Glutamatergic neuron (in vitro differentiated cells): ENCODE measurements at places on chromosomes 12 and 14. TPM values are rescaled to one million over a fixed set of nuclear protein-coding genes. Genes with fewer than 3 reads are reported as not detected.
A peak's percentile ranks its signal among the peaks of the same experiment; 100 is the strongest.

DNA sequence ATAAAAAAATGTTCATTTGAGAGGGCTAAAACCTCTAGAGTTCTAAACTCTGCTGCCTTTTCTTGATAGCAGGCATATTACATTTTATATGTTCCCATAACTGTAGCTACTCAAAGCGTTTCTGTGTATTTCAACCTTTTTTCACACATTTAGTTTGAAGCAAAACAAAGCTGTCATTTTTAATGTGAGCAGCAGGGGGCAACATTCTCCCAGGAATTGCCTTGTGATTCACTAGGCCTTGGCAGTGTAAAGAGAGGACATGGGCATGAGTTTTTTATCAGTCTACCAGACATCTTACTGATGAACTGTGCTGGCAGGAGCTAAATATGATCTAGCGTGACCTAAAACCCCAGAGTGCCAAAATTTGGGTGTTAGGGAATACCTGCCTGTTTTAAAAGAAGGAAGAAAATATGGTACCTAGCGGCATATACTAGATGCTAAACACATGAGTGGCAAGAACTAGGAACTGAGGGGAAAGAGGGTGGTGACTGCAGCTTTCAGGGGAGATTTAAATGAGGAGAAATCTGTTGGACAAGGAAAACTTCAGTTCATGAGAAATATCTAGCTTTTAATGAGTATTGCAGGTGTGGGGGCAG, 65.3 kb downstream of the IFT43 start:
- DNase-seq = peak; percentile 52

DNA sequence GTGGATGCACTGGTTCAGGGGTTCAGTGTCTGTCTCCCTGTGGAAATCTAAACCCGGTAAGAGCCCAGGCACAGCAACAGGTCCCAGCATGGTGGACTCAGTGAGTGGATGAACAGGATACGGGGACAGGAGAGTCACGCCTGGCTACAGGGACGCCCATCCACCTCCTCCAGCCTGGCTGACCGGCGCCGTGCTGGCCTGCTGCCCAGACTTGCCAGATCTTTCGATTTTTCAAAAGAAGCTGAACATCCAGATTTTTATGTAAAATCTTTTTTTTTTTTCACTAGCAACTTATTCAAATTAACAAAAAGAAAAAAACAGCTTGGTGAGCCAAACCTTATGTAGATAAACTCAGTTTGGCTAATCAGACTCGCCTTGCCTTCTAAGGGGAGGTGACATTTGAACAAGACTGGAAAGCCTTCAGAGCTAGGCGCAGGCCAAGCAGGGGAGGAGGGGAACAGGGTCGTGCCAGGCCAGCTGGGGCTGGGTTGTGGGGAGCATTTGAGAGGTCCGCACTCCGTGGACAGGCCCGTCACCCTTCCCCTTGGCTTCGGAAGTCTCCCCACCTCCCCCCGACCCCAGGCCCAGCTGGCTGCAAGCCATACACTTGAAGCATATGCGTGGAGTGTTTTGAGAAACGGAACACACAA, 87.8 kb upstream of the NCOR2 start:
- DNase-seq = peak; percentile 49

DNA sequence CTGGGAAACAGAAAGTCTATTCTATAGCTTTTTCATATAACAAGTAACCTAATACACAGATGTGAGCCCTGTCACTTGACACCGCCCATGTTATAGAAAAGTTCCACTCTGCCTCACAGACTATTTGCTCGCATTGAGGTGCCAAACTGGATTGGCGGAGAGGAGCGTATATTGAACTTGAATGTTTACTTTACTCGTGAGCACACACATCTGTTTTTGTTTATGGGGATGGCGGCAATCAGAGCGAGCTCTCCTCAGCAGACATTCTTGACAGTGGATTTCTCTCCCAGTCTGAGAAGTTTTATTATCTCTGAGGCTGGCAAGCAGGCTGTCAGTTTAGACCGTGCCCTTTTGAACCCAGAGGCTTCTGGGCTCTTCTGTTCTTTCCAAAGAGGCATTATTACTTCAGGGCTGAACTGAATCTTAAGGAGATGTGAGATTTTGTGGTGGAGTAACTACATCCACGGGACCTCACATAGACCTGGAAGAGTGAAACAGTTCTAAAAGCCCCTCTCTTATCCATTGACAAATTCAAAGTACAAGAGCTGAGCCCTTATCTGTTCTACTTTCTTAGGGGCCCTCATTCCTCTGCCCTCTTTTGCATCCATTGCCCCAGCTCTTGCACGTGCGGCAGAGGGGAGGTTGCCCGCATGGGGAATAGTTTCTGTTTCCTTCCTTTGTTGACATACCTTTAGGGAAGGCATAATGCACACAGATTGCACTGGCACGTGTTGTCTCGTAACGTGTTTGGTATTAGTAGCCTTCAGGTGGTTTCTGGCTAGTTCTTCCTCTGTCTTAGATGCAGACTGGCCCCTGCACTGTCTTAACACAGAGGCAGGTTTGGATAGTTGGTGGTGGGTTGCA, 68.2 kb downstream of the DRAM1 start:
- DNase-seq = no peak

DNA sequence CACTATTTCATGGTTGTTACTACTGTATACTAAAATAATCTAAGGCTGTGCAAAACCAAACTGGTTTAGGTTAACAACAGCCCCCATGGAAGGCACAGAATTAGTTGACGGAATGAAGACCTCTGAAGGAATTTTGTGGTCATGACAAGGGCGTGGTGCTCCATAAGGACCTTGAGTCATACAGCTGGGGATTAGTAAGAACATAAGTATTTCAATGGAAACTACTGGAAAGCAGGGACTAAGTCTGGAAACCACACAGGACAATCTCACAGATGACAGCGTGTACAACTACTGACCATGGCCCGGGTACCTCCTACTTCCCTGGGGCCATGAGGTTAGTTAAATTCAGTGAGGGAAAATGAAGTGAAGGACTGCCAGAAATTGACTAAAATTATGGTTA, 98.5 kb upstream of the PLEKHA5 start:
- DNase-seq = no peak

GRCh38 chr12:100058482-100059029, 73.8 kb upstream of the ANKS1B start:
- DNase-seq = no peak

GRCh38 chr14:78122436-78122835, 47.7 kb upstream of the NRXN3 start:
- DNase-seq = no peak

GRCh38 chr12:119178544-119179334, at the start of gene HSPB8:
Gene HSPB8, plus strand, starts transcription at chr12:119178931. Its CDS starts 382 bp downstream, at chr12:119179313.
- DNase-seq = peak; percentile 71

DNA sequence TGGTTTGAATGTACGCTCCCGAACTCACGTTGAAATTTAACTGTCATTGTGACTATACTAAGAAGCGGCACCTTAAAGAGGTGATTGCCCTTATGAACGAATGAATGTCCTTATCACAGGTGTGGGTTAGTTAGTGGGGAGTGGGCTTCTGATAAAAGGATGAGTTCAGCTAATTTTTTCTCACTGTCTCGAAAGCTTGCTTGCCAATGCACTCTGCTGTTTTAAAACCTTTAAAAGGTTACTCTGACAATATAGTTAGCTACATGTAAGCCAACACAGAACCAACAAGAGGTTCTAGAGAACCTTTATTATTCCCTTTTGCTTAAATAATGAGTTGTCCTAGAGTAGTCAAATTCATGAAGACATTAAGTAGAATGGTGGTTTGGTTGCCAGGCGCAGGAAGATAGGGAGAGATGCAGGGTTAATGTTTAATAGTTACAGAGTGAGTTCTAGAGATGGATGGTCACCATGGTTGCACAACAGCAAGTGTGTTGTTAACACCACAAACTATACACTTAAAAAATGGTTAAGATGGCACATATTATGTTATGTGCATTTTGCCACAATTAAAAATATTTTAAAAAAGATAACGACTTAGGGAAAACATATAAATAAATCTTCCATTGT, 26.3 kb downstream of the RTN1 start:
- no peak for DNase-seq

DNA sequence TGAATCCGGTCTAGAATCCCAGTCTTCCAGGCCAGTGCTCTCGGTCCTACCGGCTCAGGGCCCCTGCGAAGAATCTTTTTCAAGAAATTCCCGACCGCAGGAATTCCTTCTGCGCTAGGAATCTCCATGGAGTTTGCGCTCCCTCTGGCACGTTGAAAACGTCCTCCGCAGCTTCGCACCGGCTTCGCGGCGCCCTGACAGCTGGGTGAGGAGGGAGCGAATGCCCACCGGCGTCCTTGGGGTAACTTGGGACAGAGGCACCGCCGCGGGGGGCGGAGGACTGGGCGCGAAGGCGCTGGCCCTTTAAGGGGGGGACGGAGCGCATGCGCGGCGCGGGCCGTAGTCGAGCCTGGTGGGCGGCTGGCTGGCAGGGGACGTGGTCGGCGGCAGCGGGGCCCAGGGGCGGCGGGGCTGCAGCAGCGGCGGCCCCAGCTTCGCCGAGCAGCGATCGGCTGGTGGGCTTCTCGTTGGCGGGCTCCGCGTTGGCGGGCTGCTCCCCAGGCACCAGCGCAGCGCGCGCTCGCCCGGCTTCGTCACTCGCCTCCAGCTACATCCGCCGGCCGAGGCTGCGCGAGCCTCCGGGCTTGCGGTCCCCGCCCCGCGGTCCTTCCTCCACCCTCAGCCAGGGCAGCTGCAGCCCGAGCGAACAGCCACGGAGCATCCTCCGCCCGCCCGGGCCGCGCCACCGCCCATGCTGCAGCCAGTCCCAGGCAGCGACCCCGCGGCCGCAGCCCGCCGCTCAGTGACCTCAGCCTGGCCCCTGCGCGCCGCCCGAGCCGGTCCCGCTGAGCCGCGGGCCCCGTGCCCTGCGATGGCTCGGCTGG, at the start of gene VASH1:
Gene VASH1 (plus strand): TSS at position 333 of the 824 bp plus-strand sequence. CDS start 1,354 bp downstream, outside the sequence.
- DNase-seq = peak; percentile 85

The HHIPL1 gene
- total RNA-seq = 0.47 TPM

The NEUROD4 gene
- 206 TPM for total RNA-seq

The GLS2 gene
- 0.91 TPM for total RNA-seq
